ENCODE measurements at places on chromosomes 13 and 19.

DNA sequence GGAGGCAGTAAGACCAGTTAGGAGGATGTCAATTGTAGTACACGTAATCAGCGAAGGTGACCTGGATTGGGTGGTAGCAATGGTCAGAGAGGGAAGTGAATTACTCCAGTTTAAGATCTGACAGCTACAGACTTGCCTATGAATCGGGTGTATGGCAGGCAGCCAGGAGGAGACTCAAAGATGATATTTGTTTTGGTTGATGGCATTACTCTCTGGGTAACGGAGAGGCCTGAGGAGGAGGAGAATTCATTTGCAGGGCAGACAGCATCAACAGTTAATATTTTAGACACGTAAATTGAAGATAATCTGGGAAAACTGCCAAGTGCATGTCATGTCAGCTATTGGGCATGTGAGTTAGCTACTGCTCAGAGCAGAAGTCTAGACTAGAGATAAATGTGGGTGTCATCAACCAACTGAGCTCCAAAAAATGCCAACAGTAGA lies 109.2 kb downstream of the SGCG start:
- no peak for DNase-seq

DNA sequence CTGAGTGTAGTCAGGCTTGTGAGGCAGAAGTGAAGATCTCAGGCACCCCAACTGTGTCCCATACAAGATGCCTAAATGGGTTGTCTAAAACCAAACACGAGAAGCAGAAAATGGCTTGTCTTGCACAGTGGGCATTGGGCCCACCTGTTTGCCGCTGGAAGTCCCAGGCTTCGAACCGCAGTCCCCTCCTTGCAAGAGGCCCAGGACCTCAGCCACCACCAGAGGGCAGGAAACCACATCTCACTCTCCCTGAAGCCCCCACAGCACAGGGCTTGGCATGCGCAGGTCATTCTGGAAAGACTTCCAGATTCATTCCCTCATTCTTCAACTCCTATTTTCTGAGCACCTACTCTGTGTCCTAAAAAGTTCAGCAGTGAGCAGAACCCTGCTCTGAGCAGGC lies 973.7 kb downstream of the UQCRFS1 start:
- no peak for DNase-seq

DNA sequence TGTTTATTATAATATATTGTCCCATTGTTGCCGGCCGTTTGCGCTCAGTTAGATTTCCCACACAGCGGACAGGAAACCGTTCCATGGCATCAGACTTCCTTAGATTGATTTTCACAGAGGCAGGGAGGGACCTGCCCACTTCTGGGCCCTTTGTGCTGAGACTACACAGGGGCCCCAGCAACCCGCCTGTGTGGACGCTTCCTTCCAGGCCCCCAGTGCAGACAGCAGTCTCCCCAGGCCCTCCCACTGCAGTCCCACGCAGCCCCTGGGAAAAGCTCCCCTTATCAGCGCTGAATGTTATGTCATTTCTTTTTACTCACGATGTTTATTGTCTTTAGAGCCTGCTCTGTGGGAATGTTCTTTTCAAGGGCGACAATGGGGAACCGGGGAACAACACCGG lies 351.7 kb upstream of the ARGLU1 start:
- DNase-seq: no peak

GRCh38 chr19:55348317-55349034 lies 6.0 kb downstream of the COX6B2 start:
- DNase-seq: no peak

Data from CD4-positive, alpha-beta T cell treated with Interleukin-17A for 4 hours (primary cell).